ENCODE measurements at places on chromosomes 12 and 14.

GRCh38 chr12:106048016-106048415 lies 90.7 kb downstream of the NUAK1 start:
- DNase-seq = no peak

GRCh38 chr12:81797100-81797499 lies 38.0 kb upstream of the PPFIA2 start:
- DNase-seq = no peak

- no peak for DNase-seq
Observed at GRCh38 chr14:83320837-83321236, 1787.2 kb upstream of the SEL1L start.

GRCh38 chr14:93183596-93184317 lies 940 bp downstream of the MOAP1 start:
- DNase-seq = no peak

- DNase-seq = no peak
Observed at GRCh38 chr12:26524862-26525465, 308.0 kb downstream of the ITPR2 start.

DNA sequence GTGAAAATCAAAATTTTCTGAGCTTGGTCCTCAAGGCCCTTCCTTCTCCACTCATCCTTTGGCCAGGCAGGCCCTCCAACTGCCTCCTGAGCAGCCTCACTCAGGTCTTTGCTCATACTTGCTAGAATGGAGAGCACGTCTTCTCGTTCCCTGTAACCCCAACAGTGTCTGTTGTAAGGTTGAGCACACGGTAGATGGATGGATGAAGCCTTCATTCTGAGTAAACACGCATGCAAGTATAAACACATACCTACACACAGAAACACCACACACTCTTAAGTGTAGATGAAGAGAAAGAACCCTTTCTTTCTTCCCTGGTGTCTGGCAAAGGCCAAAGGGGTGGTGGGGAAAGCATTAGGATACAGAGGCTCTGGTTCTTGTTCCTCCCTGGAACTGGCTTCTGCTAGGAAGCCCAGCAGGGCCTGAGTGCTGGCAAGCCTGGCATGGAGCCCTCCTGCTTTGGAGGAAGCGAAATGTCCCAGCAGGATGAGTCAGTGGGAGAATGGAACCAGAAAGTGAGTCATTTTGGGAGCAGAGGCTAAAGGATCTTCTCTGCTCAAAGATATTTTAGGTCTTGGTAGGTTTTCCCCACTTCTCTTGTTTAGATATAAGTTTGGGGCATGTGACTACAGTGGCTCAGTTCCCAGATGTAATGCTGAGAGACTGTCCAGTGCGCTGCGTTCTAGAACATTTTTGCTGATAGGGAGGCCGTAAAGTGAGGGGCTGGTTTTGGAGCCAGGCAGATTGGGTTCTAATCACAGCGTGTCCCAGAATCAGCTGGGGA lies 127.4 kb downstream of the CACNA1C start:
- peak; percentile 92 for DNase-seq

DNA sequence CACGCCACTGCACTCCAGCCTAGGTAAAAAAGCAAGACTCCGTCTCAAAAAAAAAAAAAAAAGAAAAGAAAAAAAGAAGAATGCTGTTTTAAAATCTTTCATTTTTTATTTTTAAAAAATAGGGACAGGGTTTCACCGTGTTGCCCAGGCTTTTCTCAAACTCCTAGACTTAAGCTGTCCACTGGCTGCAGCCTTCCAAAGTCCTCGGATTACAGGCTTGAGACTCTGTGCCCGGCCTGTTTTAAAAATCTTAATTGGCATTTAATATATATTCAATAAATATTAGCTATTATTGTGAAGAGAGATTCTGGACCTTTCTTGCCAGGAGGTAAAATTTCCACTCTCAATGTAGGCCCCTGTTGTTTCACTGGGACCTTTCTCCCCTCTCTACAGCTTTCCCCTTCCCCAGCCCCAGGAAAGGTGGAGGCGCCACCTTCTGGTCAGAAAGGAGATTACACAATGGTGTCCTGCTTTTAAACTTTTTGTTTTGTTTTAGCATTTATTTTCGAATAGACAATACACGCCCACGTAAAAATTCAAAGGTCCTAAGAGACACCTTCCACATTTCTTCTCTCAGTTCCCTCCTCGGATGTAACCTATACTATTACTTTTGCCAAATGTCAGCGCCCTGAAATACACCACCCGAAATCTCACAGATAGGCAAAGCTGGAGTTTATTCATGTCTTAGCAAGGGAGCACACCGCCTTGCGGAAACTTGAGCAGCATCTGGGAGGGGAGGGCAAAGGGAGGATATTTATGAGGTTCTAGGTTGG lies 23.8 kb upstream of the PHC1 start:
- peak; percentile 44 for DNase-seq

- DNase-seq = no peak
Observed at GRCh38 chr12:46517579-46517962, 145.0 kb upstream of the SLC38A2 start.

- DNase-seq = no peak
Observed at GRCh38 chr12:24743941-24744793, 204.7 kb downstream of the BCAT1 start.

Data from fibroblast of skin of abdomen (primary cell).